Frontal cortex (tissue), 4 donors: ENCODE measurements at places on chromosomes 2 and 18. TPM values are rescaled to one million over a fixed set of nuclear protein-coding genes. Genes with fewer than 3 reads are reported as not detected.

The FNDC4 gene
- 45.7 TPM for total RNA-seq

The FOXD4L1 gene
- 0.41 TPM for total RNA-seq

- DNase-seq, result peak; percentile 48
Observed at GRCh38 chr2:37326285-37326684, 1.7 kb upstream of the PRKD3 start.

DNA sequence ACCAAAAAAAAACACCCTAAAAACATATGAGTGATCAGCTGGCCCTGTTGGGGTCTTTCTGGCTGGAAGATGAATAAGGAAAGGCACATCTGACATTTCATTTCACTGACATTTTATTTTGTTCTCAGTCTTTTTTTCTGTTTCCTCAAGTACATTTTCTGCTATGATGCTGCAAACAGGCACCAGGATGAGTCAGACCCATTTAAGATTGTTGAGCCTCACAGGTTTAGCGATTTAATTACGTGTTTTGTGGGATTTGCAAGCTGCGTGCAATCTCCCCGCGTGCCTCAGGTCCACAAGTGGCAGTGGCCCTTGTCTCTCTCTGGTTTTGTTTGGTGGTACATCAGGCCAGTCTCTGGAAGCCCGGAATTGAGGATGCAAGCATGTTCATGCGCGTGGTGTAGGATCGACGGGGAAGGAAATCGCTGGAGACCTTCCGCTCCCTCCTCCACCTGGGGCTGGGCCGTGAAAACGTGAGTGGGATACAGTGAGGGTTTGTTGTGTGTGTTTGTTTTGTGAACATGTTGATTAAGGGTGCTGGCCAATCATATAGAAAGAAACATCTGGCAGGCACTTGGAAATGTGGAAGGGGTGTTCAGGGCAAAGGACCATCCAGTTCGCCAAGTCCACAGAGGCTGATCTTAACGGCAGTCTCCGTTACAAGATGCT is 120.2 kb upstream of the ZNF516 start:
- DNase-seq, result no peak

The RABL2A gene
- total RNA-seq, result 10.6 TPM

The SOWAHC gene
- total RNA-seq, result 33.0 TPM

- no peak for DNase-seq
Observed at GRCh38 chr2:120442923-120443571, 97.1 kb downstream of the INHBB start.

DNA sequence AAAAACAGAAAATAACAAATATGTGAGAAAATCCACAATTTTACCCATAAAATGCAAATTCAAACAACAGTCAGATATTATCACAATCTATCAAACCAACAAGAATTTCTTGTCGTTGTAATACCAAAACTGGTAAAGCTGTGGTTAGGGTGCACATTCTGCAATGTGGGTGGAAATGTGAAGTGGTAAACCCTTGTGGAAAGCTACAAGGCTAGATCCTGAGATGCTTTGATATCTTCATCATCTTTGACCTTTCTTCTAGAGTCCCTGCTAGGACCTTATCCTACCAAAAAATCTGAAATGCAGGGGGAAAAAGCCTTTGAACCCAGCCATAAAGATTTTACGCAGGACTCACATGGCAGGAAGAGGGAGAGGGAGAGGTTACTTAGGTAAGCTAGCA is 17.2 kb upstream of the ATG16L1 start:
- no peak for DNase-seq
